H9 (cell line): ENCODE measurements at places on chromosomes 2 and 18. TPM values are rescaled to one million over a fixed set of nuclear protein-coding genes. Genes with fewer than 3 reads are reported as not detected.

DNA sequence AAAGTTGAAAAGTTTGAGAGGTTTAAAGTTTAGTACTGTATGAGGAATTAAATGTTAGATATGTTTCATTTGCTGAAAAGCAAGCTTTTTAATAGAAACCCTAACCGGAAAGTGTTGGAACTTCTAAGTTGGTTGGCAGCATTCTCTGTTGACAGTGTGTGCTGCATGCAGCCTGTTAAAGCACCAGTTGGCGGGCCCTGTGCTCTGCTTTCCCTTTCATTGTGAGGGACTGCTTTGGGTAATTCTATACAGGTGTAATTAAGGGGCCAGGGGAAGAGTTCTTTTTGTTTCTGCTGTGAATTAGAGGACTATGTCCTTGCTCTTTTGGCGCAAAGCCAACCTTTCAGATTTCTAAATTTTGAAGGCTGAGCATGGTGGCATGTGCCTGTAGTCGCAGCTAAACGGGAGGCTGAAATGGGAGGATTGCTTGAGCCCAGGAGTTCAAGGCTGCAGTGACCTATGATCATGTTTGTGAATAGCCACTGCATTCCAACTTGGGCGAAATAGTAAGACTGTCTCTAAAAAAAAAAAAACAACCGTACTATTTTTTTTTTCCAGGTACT, 20.1 kb downstream of the PLEKHB2 start:
- H3K27ac ChIP-seq, result no peak overlapping the region
- no peaks in the 10 kb centered on the region for H3K4me1 ChIP-seq
- DNase-seq, result no peak
- H3K27me3 ChIP-seq, result no peaks in the 10 kb centered on the region

DNA sequence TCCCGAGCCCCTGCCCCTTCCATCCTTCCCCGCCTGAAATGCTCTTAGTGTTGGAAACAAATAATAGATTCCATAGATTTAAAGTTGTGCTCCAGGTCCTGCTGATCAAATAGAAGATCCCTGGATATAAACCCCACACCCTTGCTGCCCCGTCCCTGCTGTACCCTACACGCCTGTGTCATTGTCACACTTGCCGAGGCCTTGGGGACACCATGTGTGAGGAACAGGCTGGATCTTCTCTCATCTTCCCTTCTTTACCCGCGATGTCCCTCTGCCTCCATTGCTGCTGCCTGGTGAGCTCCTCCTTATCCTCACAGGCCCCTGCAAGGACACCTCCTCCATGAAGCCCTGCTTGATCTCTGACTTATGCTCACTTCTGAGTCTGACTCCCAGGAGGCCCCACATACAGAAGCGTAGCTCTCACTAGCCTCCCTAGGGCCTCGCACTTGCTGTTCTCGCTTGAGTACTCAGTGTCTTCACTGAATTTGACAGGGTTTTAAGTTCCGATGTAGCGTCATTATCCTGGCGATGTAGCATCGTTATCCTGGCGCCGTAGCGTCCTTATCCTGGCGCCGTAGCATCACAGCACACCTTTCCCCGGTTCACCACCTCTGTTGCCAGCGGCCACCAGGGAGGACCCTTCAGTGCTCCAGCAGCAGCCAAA, 221.9 kb downstream of the NDUFA10 start:
- H3K36me3 ChIP-seq, result no peaks in the 10 kb centered on the region
- no peak overlapping the region for H3K4me3 ChIP-seq
- H3K27me3 ChIP-seq, result no peaks in the 10 kb centered on the region

- no peaks in the 10 kb centered on the region for H3K4me1 ChIP-seq
- no peak for DNase-seq
- H3K27me3 ChIP-seq, result no peaks in the 10 kb centered on the region
- H3K27ac ChIP-seq, result no peak overlapping the region
- H3K36me3 ChIP-seq, result no peaks in the 10 kb centered on the region
Measured at GRCh38 chr2:25728559-25728958, 55.2 kb upstream of the DTNB start.

- H3K4me1 ChIP-seq, result no peaks in the 10 kb centered on the region
- peaks cover 5% of the 10 kb centered on the region; the same call in 1 of the 2 replicates for H3K36me3 ChIP-seq
- H3K27me3 ChIP-seq, result no peaks in the 10 kb centered on the region
- H3K27ac ChIP-seq, result no peak overlapping the region
Measured at GRCh38 chr2:73018188-73018825, 53.2 kb downstream of the SFXN5 start.

GRCh38 chr2:206987810-206988209, 48.5 kb downstream of the CPO start:
- H3K4me1 ChIP-seq, result peaks cover 7% of the 10 kb centered on the region; the same call in 1 of the 2 replicates
- no peaks in the 10 kb centered on the region; the same call in 1 of the 2 replicates for H3K36me3 ChIP-seq

DNA sequence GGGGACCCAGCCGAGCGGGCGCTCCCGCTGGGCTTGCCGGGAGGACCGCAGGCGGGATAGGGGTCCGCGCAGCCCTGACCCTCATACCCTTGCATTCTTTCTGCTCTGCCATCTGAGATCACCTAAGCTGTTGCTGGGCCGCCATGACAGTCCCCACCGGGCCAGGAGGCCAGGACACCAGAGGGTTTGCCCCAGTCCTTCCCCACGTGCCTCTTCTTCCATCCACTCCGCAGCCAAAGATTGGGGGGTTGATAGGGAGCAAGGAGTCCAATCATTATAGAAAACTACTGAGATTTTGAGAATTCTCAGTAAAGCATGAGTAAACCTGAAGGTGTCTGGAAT, 453 bp upstream of the GRB14 start:
- no peaks in the 10 kb centered on the region for H3K27me3 ChIP-seq
- H3K27ac ChIP-seq, result no peak overlapping the region
- peak; percentile 48 for DNase-seq
- peak overlapping the region; percentile 93 for H3K4me3 ChIP-seq

DNA sequence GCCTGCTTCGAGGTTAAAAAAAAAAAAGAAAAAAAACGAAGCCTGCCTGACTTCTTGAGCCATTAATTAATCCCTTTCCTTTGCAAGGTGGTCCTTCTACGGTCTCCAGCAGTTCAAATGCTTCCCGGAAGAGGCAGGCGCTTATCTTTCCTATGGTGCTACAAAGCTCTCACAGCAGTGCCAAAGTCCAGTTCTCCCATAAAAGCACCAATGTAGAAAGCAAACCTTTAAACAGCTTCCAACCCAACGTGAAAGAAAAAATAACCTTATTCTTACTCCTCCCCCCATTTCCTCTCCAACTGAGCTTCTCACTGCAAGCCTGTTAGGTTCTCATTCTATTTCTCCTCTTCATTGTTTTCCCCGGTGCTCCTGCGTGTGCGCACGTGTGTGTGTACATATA, 317.4 kb upstream of the SOX11 start:
- no peak overlapping the region for H3K27ac ChIP-seq
- DNase-seq, result no peak
- H3K36me3 ChIP-seq, result no peaks in the 10 kb centered on the region; the same call in 2 of the 3 replicates
- no peaks in the 10 kb centered on the region for H3K27me3 ChIP-seq

- no peak overlapping the region for H3K27ac ChIP-seq
- no peaks in the 10 kb centered on the region for H3K27me3 ChIP-seq
- H3K4me1 ChIP-seq, result no peaks in the 10 kb centered on the region
- DNase-seq, result no peak
- H3K36me3 ChIP-seq, result no peaks in the 10 kb centered on the region
Measured at GRCh38 chr2:98647636-98648035, 39.2 kb downstream of the UNC50 start.

DNA sequence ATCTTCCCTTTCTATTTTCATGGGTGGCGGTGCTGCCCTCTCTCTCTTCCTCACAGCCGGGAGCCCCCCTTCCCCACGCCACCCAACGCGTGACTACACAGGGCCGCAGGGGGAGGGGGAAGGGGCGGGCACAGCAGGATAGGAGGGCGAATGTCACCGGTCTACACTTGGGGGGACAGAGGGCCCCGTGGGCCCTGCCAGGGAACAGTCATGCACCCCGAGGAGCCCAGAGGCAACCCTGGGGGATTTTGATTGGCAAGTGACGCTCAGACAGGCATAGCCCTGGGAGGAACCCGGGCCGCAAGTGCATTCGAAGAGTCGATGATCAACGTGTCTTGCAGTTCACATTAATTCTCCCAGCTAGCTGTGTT, 91.1 kb upstream of the ANKRD30BL start:
- no peaks in the 10 kb centered on the region for H3K27me3 ChIP-seq
- no peak overlapping the region for H3K4me3 ChIP-seq
- DNase-seq, result no peak
- peaks cover 38% of the 10 kb centered on the region for H3K36me3 ChIP-seq

DNA sequence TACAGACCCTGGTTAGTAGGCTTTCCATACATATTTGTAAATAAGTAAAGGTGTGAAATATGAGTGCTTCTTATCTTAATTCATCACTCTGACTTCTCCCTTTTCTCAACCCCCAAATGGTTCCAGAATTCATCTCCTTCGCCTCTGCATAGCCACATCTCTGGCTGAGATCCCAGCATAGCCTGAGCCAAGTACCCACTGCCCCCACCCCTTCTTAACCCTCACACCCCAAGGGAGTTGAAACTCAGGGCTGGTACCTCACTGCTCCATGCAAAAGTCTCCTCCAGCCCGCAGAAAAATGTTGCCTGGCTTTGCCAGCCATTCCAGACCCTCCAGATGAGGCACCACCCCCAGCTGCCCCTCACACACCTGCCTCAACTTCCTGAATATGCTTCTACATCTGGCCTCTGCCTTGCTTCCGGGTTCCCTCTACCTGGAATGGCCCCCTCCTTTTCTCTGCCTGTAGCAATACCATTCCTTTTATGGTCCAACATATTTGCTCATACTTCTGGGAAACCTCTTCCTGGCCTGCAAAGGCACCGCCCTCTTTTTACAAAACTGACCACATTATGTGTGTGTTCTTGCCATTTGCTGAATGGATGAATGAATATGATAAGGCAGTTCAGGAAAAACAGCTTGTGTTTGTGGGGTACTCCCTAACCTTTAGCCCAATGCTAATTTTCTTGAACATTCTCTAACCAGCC, 112.8 kb downstream of the CELF4 start:
- H3K27ac ChIP-seq, result no peak overlapping the region
- H3K4me3 ChIP-seq, result no peak overlapping the region
- no peak for DNase-seq
- no peaks in the 10 kb centered on the region for H3K36me3 ChIP-seq
- peaks cover 5% of the 10 kb centered on the region; the same call in 1 of the 2 replicates for H3K4me1 ChIP-seq

DNA sequence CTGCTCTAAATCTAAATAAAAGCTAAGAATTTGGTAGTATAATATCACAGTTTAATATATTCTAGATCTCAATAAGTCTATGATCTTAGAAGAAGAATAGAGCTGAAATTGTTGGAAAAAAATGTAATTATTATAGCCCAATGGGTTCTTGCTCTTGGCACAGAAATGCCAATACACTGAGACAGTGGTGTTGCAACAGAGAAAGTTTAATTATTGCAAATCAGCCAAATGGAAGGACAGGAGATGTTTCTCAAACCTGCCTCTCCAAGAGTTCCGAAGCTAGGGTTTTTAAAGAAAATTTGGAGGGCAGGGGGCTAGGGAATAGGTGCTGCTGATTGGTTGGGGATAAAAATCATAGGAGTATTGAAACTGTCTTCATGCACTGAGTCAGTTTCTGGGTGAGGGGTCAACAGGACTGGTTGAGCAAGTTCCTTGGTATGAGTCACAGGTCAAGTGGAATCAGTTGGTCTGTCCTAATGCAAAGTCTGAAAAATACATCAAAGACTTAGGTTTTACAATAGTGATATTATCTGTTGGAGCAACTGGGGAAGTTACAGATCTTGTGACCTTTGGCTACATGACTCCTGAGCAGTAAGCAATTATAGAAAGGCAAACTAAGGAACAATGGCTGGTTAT, 228.6 kb downstream of the CD226 start:
- peaks cover 11% of the 10 kb centered on the region for H3K36me3 ChIP-seq
- no peak overlapping the region for H3K27ac ChIP-seq
- no peaks in the 10 kb centered on the region for H3K27me3 ChIP-seq
- no peak for DNase-seq
- 0 out of 2 replicates have a peak, but pooled peaks cover 3% of the 10 kb centered on the region for H3K4me1 ChIP-seq

DNA sequence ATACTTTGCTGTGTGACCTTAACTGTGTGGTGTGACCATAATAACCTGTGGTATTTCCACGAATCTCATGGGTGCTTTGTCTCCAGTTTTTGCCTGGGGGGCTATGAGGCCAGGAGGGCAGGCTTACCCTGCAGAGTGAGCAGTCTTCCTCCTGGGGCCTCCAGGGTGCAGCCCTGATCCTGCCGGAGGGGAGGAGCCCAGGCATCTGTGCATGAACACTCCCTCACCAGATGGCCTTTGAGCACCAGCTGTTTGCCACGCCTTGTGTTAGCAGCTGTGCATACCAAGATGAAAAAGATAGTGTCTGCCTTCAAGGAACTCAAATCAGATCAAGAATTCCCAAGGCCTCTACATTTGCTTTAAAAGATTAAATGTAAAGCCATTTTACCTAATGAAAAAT, 75.0 kb upstream of the RBM44 start:
- H3K27ac ChIP-seq, result no peak overlapping the region
- H3K4me3 ChIP-seq, result no peak overlapping the region
- no peaks in the 10 kb centered on the region for H3K36me3 ChIP-seq
- no peaks in the 10 kb centered on the region for H3K27me3 ChIP-seq
- DNase-seq, result peak; percentile 70
- no peaks in the 10 kb centered on the region; the same call in 1 of the 2 replicates for H3K4me1 ChIP-seq

GRCh38 chr2:117603567-117603966, 210.9 kb upstream of the DDX18 start:
- no peak overlapping the region for H3K27ac ChIP-seq
- H3K27me3 ChIP-seq, result no peaks in the 10 kb centered on the region
- peaks cover 4% of the 10 kb centered on the region; the same call in 1 of the 2 replicates for H3K4me1 ChIP-seq
- peaks cover 28% of the 10 kb centered on the region for H3K36me3 ChIP-seq

GRCh38 chr2:104880076-104880475, 26.2 kb downstream of the POU3F3 start:
- peaks cover 2% of the 10 kb centered on the region; the same call in 1 of the 2 replicates for H3K27me3 ChIP-seq
- no peaks in the 10 kb centered on the region for H3K36me3 ChIP-seq
- no peak for DNase-seq
- no peaks in the 10 kb centered on the region for H3K4me1 ChIP-seq
- H3K27ac ChIP-seq, result no peak overlapping the region

DNA sequence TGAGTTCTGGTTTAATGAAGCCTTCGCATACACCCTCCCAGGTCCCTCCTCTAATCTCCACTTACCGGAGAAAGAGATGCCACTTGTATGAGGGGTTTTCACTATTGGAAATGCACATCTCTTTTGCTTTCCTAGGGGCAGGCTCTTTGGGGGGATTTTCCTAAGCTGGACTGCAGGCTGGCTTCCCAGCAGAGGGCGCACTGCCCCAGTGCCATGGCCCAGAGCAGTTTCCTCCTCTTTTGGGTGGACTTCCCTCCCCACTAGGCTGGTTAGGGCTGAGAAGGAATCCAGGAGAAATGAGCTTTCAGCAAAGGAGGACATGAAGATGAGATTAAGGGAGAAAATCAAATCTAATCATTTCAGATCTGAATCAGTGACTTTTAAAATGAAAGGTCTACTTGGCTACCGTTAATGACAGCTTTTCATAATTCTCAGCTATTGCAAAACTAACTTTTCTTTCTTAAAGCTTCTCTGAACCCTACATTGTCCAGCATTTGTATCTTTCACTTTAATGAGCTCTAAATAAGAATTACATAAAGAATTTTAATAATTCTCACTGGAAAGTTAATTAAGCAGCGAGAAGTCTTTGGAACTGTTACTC, 784.1 kb upstream of the FANCL start:
- no peaks in the 10 kb centered on the region for H3K27me3 ChIP-seq
- no peak overlapping the region for H3K4me3 ChIP-seq
- no peaks in the 10 kb centered on the region for H3K4me1 ChIP-seq
- no peak overlapping the region for H3K27ac ChIP-seq
- peak; percentile 71 for DNase-seq

GRCh38 chr2:218074031-218074430, 5.0 kb downstream of the RUFY4 start:
- H3K4me1 ChIP-seq, result no peaks in the 10 kb centered on the region; the same call in 1 of the 2 replicates
- no peak overlapping the region for H3K4me3 ChIP-seq
- peak; percentile 74 for DNase-seq

The ECEL1 gene
- total RNA-seq, result 8.2 and 8.4 TPM in 2 replicates

The ELOA2 gene
- not detected in 2 replicates for total RNA-seq

The POTEE gene
- 1.1 and 1.2 TPM in 2 replicates for total RNA-seq

The TWIST2 gene
- 0.22 and 0.33 TPM in 2 replicates for total RNA-seq

The SCN3A gene
- total RNA-seq, result not detected in 2 replicates

The CHMP1B gene
- total RNA-seq, result 38.7 and 39.2 TPM in 2 replicates

The NT5C1B gene
- total RNA-seq, result not detected in 2 replicates

The TACR1 gene
- 0.77 and 1.4 TPM in 2 replicates for total RNA-seq

The DSC3 gene
- 0.35 and 0.61 TPM in 2 replicates for total RNA-seq

The TPO gene
- not detected in 2 replicates for total RNA-seq

The TUBA3E gene
- total RNA-seq, result 0.13 and 0.26 TPM in 2 replicates
